ENCODE measurements at places on chromosomes 3 and 15. TPM values are rescaled to one million over a fixed set of nuclear protein-coding genes. Genes with fewer than 3 reads are reported as not detected.

DIPK2A gene
- total RNA-seq, result 139 TPM

ARGFX gene
- total RNA-seq, result not detected

FBXL22 gene
- 9.2 TPM for total RNA-seq

PRSS50 gene
- 0.99 TPM for total RNA-seq

RTP3 gene
- not detected for total RNA-seq

CACNA2D2 gene
- 10.1 TPM for total RNA-seq

KLF15 gene
- 15.6 TPM for total RNA-seq

CD86 gene
- 5.2 TPM for total RNA-seq
